Stimulated activated CD8-positive, alpha-beta memory T cell treated with anti-CD3 and anti-CD28 coated beads, Interleukin-4, amount 100 ng/mL, for 1 hour (primary cell): ENCODE measurements at places on chromosomes 2 and 18.

GRCh38 chr2:169983506-169983905, 156.3 kb downstream of the UBR3 start:
- no peak for DNase-seq

DNA sequence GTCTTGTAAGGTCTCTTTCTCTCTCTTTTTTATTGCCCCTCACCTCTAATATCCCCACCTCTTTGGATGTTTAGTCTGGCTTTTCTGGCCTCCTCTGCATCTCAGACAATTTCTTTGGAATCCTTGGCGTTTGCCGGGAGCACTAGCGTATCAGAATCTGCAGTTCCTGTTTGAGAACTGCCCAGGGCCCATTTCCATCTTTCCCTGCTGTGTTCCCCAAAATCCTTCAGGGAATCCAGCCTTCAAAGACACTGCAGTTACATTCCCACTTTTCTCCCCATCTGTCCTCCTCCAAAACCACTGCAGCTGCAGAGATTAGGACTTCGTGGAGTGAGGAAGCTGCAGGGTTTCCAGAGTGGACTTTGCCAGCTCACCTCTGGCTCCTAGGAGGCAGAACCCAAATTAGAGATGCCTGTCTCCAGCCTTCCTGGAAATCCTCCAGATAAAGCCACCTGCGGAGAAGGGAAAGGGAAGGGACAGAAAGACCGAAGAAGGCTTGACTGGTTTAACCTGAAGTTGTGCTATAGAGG, 2.7 kb downstream of the VSNL1 start:
- DNase-seq = no peak

- DNase-seq = no peak
Measured at GRCh38 chr2:169159686-169160085, 90.3 kb downstream of the DHRS9 start.

DNA sequence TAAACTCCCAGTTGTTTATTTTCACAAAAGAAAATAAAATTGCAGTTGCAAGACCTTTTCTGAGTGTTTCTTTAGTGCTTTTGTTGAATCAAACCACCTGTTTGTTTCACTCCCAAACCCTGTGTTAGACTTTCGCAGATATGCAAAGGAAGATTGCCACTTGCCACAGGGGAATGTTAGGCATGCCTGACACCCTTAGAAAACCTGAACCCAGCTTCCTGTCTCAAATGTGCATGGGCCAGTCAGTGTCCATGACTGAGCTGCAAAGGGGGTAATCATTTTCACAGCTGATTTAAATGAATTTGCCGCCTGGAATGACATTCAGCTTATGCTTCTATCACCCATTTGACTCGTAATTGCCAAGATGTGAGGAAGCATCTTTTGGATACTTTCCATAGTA, 17.5 kb downstream of the TGOLN2 start:
- DNase-seq = no peak

GRCh38 chr18:30358555-30358954, 684.0 kb downstream of the DSC3 start:
- DNase-seq = no peak

DNA sequence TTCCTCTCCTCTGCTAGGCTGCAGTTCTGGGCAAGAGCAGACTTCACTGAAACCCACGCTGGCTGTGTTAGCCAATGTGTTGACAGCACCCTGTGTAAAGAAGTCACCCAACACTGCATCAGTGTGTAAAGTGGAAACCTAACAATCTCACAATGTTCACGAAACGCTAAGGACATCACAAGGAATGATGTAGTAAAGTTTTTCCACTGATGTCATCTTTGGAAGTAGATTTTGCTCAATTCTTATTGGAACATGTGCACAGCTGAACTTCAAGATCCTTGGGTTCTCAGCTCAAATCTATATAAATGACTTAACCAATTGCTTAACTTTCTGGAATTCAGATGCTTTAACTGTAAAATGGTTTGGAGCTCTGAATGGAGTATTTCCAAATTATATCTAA, 1112.5 kb downstream of the TSN start:
- no peak for DNase-seq

- DNase-seq = no peak
Measured at GRCh38 chr2:48009256-48009655, 103.0 kb upstream of the FBXO11 start.

- no peak for DNase-seq
Measured at GRCh38 chr2:96618596-96619283, 19.4 kb downstream of the KANSL3 start.

DNA sequence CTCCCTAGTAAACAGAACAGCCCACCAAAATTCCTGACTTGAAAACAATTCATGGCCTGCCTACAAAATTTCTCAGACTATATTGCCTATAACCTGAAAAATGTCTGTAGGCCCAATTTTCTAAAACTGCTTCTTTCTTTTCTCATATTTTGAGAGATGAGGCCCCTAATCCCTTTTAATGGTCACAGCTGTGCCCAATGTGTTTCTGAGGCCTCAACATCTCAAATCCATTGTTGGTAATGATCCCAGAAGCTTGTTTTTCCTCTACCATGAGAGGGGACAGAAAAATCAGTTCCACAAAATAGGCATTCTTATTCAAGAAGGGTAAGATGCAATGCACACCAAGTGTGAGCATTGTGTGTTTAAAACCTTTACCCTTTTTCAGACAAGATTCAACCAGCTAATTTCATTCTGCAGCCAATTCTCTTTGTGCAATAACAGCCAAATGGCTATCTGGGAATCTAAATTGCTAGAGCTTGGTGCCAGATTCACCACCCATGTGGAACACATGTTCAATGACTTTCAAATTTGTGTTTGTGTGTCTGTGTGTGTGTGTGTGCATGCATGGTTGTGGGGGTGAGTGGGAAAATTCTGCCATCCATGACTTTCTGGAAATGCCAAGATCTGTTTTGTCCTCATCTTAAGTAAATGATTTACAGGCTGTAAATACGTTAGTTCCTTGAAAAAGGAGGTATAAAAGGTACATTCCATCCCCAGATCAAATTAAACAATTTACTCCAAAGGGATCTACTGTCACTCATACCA, 319.5 kb downstream of the TNS1 start:
- DNase-seq = no peak

GRCh38 chr2:127650785-127651380, 4.9 kb downstream of the GPR17 start:
- no peak for DNase-seq

- no peak for DNase-seq
Measured at GRCh38 chr2:1990151-1990589, 245.9 kb upstream of the PXDN start.

- DNase-seq = no peak
Measured at GRCh38 chr2:135063210-135063609, 11.1 kb downstream of the RAB3GAP1 start.

- DNase-seq = no peak
Measured at GRCh38 chr2:39409697-39410389, 27.2 kb downstream of the MAP4K3 start.

GRCh38 chr2:224309176-224309575, 92.7 kb downstream of the FAM124B start:
- DNase-seq = no peak

GRCh38 chr2:46435353-46435752, 44.0 kb upstream of the TMEM247 start:
- DNase-seq = no peak

DNA sequence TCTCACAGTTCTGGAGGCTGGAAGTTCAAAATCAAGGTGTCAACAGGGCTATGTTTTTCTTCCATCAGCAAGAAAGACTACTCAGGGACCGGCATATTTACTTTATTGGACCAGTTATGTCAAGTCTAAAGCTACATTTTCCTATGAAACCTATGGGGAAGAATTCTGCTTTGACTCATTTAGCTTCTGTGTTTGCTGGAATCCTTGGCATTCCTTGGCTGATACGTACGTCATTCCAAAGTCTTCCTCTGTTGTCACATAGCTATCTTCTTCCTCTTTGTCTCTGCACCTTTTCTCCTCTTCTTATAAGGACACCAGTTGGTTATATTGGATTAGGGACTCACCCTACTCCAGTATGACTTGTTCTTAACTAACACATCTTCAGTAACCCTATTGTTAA, 137.4 kb upstream of the FBXO11 start:
- DNase-seq = no peak

DNA sequence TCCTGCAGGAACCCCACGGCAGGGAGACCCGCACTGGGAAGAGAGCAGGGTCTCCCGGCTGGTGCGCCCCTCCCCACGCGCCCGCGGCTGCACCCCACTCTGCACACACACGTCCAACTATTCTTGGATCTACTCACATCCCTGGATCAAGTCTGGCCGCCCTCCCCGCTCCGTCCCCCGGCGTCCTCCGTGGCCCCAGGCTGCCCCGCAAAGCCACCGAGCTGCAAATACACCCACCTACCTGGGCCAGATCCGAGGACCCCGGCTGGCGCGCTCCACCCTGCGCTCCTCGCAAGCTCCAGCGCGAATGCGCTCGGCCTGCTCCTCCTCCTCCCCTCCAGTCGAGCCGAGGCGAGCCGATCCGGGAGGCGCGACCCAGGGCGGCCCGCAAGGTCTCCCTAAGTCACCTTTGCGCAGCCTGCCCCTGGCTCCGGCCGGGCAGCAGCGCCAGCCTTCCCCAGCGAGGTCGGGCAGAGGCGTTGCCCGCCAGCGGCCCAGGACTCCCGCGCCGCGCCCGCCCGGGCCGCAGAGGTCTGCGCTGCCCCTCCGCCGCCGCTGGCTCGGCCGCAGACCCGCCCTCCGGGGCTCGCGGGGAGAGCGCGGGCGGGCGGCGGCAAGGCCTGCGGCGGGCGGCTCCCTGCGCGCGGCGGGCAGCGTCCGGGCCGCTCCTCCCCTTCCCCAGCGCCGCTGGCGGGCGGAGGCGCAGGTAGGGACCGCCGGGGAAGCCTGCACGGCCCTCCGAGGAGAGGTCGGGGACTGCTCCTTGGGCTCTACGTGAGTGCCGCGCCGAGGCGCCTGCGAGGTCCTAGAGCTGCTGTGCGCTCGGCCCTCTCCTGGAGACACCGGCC, 126.0 kb downstream of the OSBPL1A start:
- no peak for DNase-seq

DNA sequence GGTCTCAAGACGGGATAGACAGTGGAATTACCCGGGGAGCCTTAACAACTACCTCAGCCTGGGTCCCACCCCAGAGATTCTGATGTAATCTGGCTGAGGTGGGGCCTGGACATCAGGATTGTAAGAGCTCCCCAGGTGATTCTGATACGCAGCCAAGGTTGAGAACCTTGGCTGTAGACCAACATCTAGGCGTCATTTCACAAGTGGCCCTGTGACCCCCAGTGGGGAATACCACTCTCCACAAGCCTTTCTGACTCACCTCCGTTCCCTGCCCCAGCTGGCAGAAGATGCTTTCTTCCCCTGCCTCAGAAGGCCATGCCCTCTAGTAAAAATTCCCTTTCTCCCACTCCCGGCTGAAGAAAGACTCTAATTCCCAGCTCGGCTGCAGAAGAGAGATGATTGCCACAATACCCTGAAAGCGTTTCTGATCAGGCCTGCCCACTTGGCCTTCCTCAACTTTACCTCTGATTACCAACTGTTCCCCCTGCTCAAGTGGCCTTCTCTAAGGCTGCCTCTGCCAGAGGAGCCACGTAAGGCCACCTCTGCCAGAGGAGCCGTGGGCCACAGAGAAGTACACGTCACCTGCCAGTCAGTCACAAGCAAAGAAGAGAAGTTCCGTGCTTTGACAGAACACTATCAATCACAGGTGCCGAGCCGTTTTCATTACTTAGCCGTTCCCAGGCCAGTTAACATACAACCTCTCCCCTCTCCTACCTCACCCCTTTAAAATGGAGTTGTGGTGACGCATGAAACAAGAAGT, 116.8 kb upstream of the PKDCC start:
- no peak for DNase-seq

- no peak for DNase-seq
Measured at GRCh38 chr2:218392891-218393462, 6.7 kb upstream of the CTDSP1 start.

DNA sequence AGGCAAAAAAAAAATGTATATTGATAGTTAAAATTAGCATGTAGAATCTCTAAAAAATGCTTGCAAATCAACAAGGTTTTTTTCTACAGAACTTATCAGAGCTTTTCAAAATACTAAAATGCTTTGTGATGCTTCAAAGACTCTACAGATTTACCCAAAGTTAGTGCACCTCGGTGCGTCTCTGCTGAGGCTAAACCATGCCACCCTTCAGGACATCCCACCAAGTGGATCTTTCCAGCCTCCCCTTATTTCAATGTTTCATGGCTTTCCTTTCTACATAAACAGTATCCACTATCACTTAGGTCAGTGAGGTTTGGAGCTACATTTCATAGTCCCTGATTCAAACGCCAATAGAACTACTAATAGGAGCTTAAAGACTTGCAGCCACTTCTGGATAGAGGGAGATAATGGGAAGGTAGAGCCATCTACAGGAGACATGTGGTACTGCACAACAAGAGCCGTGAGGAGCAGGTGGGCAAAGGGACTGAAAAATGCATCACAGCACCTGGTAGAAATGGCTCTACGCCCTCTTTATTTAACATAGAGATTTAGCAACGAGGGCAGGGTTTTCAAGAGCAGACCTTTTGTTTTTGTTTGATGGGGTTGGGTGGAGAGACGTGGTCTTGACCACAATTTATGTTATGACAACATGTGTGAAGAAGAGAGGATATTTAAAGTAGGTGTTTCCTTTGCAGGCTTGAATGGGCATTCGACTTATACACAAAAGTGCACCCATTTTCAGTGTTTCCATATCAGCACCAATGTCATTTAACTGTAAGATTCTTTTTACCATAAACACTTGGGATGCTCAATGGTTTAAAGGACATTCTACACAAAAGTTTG, 56.1 kb upstream of the SLC35G4 start:
- DNase-seq = no peak

GRCh38 chr2:239966029-239966852, 58.9 kb downstream of the NDUFA10 start:
- no peak for DNase-seq

GRCh38 chr2:28332696-28333095, 60.0 kb upstream of the FOSL2 start:
- DNase-seq = no peak

GRCh38 chr18:35730691-35731370, 149.3 kb downstream of the GALNT1 start:
- no peak for DNase-seq

- no peak for DNase-seq
Measured at GRCh38 chr2:239762655-239763269, 262.4 kb downstream of the NDUFA10 start.

- DNase-seq = no peak
Measured at GRCh38 chr2:200306931-200307723, 634 bp downstream of the SPATS2L start.

DNA sequence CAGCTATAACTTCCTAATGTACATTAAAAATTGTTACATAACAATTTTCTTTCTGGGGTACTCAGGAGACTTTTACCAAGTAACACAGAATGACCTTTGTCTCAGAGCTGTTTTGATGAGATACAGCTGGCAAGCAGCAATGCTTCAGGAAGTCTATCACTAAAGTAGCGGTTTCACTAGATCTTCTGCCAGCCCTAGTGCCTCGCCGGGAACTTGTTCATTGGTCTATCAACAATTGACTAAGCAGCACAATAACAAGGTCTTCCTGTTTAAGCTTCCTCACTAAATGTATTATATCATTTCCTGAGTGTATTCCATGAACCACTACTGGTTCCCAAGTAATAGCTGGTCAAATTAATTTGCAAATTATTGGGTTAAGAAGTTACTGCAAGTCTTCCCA, 69.2 kb downstream of the TRIP12 start:
- DNase-seq = peak; percentile 18

- DNase-seq = no peak
Measured at GRCh38 chr2:112137516-112138158, 548 bp upstream of the FBLN7 start.

- no peak for DNase-seq
Measured at GRCh38 chr2:174027956-174028355, 62.8 kb upstream of the SP3 start.

GRCh38 chr2:217430916-217431576, 571.2 kb upstream of the TNP1 start:
- DNase-seq = no peak
